ENCODE measurements at places on chromosomes 12 and 14.

DNA sequence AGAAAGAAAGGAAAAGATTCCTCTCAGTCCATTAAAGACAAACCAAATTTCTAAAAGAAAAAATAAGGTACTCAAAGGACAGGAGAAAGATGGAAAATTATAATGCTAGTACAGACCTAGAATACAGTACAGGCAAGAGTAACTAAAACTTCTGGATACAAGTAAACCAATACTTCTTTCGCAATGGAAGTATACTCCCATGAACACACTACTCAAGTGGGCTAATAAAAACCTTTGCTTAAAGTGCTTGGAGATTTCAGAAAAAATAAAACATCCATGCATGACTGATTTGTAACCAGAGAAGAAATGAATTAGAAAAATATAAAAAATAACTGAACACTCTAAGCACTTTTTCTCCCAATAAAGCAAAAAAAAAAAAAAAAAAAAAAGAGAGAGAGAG lies 3.5 kb downstream of the ZBTB25 start:
- DNase-seq, result no peak

GRCh38 chr12:51341251-51342007 lies 5.0 kb downstream of the CELA1 start:
- peak; percentile 46 for DNase-seq

DNA sequence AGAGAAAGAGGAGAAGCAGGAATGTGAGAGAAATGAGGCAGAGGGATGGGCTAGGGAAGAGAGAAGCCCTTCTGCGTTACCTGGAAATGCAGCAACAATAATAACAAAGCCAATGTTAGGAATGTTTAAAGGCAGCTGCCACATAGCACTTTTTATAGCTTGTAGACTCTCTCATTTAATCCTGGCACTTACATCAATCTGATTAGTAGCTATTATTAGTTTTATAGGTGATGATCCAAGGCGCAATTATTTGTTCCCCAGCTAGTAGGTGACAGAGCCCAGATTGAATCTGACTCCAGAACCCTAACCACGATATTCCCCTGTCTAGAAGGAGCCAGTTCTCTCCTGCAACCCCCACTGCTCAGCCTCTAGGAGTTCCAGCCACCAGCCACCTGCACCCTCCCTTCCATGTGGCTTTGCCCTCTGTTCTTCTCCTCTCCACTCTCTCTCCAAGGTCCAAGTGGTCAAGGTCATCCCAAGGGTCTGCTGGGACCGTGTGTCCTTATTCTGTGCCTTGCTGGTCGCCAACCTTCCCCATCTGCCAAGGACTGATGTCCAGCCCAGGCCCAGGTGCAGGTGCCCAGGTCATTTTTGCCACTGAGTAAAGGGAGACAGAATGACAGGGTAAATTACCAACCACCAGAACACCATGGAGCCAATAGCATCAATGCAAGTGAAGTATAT lies 29.4 kb upstream of the CIPC start:
- no peak for DNase-seq

- no peak for DNase-seq
Observed at GRCh38 chr14:102954081-102954789, 31.8 kb downstream of the AMN start.

GRCh38 chr12:106073179-106073578 lies 65.6 kb downstream of the NUAK1 start:
- DNase-seq, result no peak

Data from activated CD8-positive, alpha-beta memory T cell treated with anti-CD3 and anti-CD28 coated beads for 4 hours (primary cell).